ENCODE measurements at places on chromosomes 1 and 21.

DNA sequence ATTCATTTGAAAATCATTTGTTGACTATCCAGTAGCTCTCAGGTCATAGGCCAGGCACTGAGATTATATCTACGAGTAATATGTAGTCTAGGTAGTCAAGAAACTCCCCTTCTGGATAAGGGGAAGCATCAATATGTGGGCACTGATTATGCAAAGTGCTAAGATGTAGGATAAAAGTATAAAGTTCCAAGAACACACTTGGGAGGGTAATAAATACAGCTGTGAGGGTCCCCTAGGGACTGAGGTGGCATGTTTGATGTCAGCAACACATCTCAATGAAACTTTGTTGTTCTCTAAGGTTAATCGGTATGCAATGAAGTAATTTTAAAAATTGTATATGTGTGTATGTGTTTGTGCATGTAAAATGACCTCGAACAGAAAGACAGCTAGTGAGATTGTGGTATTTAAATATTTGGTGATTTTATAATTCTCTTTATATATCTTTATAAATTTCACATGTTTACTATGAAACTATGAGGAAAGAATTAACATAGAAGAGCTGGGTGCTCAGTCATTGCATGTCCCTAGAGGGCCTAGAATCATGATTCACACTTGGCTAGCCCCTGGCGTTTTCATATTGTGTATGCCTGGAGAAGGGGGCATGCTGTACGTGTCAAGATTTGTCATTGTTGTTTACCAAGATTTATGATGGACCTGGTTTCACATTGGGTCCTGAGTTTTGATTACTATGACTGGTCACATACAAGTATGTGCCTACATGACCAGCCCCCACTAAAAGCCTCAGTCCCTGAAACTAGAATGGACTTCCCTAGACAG lies 140.1 kb upstream of the DUSP10 start:
- no peak for DNase-seq

GRCh38 chr1:95496307-95496706 lies 262.3 kb downstream of the RWDD3 start:
- DNase-seq = no peak

GRCh38 chr1:23451441-23451840 lies 26.9 kb upstream of the TCEA3 start:
- no peak for DNase-seq

- no peak for DNase-seq
Measured at GRCh38 chr1:223250632-223251015, 107.6 kb upstream of the TLR5 start.

DNA sequence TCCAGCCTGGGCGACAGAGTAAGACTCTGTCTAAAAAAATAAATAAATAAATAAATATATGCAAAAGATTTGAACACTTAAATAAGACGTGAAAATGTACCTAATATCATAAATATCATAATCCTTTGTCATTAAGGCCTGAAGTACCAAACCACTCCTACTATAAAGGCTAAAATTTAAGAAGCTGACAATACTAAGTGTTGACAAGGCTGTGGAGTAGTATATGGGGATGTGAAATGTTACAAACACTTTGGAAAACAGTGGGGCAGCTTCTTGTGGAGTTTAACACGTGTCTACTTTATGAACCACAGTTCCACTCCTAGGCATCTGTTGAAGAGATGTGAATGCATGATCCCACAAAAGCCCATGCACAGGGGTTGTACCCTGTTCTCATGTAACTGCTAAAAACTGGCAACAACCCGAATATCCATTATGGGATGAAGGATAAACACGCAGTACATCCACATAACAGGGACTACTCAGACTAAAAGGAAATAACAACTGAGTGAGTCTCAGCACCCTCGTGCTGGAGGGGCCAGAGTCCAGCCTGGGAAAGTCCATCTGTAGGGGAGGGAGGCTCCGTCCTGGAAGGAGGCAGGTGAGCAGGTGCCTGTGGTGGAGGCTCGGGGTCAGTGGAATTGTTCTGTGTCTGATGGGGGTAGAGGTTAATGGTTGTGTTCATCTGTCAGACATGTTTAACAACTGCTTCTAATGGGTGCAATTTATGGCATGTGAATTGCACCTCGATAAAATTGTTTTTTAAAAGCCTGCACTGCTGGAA lies 6.7 kb upstream of the SLC19A1 start:
- no peak for DNase-seq

GRCh38 chr1:88985032-88985431 lies 7.4 kb downstream of the KYAT3 start:
- peak; percentile 81 for DNase-seq

DNA sequence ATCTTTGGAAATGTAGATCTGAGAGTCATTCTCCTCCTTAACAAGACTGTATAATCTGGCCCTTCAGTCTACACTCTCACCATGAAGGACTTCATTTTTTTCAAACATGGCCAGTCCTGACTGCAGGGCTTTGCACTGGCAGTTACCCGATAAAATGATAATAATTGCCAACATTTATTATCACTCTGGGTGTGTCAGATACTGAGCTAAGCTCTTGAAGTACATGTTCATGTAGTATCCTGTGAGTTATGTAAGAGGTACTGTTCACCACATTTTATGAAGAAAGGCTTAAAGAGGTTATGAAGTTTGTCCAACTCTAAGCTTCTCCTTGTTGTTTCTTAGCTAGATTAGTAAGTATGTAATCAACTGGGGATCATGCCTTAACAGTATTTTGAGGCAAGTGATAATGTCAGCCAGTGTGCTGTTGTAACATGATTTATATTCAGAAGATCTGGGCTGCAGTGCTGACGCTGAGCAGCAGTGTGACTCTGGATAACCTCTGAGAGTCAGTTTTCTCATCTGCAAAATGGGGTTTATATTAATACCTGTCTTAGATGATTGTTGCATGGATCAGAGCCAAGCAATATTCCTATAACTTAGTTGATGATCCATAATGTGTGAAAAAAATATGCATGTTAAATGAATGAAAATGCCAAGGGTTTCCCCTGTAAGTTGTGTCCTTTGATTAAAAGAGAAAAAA lies 42.1 kb upstream of the LEPR start:
- DNase-seq = no peak
